ENCODE measurements at places on chromosomes 16 and 17. TPM values are rescaled to one million over a fixed set of nuclear protein-coding genes. Genes with fewer than 3 reads are reported as not detected.

GRCh38 chr16:87652799-87653198, 50.5 kb downstream of the JPH3 start:
- no peak overlapping the region for H3K4me3 ChIP-seq
- H3K4me1 ChIP-seq, result no peaks in the 10 kb centered on the region
- DNase-seq, result no peak
- H3K36me3 ChIP-seq, result no peaks in the 10 kb centered on the region
- no peak overlapping the region for H3K27ac ChIP-seq

DNA sequence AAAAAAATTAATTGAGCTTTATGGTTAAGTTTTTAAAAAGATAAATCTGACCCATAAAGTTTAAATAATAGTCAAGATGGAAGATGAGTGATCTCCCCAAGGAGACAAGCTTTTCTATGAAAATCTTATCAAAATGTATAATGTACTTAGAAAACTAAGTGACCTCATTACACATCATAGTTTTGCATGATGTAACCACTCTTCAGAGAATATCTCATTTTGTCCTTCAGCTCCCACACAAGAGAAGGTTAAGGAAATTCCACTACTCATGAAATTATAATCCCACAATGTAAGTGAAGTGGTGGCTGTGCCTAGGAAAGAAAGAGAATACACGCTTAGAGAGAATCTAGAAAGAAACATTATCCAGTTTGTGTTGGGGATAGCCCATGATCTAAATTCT, 14.3 kb downstream of the STAT3 start:
- H3K4me1 ChIP-seq, result peaks cover 5% of the 10 kb centered on the region
- H3K36me3 ChIP-seq, result peaks cover 6% of the 10 kb centered on the region
- no peak for DNase-seq
- no peak overlapping the region for H3K27ac ChIP-seq
- no peaks in the 10 kb centered on the region for H3K27me3 ChIP-seq

DNA sequence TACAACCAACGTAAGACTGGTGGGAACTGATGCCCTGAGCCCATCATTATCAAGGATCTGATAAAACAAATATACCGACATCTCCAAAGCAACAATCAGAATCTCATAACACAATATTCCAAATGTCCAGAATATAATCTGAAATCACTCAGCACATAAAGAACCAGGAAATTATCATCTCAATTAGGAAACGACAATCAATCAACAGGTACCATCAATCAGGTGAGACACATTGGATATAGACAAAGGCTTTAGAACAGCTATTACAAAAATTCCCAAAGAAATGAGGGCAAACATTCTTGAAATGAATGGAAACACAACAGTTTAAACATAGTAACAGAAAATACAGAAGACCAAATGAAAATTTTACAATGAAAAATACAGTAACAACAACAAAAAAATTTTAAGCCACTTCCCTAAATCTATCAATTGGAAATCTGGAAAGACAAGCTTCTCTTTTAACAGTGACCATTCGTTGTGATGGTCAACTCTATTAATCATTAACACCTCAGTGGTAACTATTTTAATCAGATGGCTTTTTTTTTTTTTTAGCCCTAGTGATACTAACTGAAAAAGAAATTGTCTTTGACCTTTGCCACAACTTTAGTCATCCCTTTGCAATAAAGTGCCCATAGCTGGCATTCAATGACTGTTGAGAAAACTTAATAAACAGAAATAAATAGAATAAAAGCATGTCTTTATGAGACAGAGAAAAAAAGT, 70.4 kb downstream of the USP32 start:
- no peak overlapping the region for H3K4me3 ChIP-seq
- H3K36me3 ChIP-seq, result no peaks in the 10 kb centered on the region
- H3K4me1 ChIP-seq, result no peaks in the 10 kb centered on the region
- DNase-seq, result no peak
- H3K27me3 ChIP-seq, result no peaks in the 10 kb centered on the region

DNA sequence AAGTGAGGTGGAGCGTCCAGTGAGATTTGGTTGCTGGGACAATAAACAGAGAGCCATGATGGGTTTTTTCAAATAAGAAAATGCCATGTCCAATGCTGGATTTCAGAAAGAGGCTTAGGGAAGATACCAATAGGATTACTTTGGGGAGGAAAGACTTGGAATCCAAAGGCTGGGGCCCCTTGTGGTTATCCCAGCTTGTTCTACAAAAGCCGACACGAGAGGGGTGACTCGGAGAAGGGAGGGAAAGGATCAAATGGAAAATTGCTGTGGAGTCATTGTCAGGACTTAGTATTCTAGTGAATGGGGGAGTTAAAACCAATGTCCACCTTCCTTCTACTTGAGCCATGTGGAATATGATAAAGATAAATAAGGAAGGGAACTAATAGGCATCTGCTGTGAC, 305.5 kb downstream of the SOX9 start:
- H3K4me1 ChIP-seq, result peaks cover 14% of the 10 kb centered on the region
- H3K4me3 ChIP-seq, result no peak overlapping the region
- H3K36me3 ChIP-seq, result no peaks in the 10 kb centered on the region
- H3K27ac ChIP-seq, result no peak overlapping the region
- no peaks in the 10 kb centered on the region for H3K27me3 ChIP-seq

- H3K36me3 ChIP-seq, result no peaks in the 10 kb centered on the region
- no peak overlapping the region for H3K4me3 ChIP-seq
- no peak for DNase-seq
- H3K4me1 ChIP-seq, result peaks cover 16% of the 10 kb centered on the region
Measured at GRCh38 chr17:77304051-77304745, 163.4 kb downstream of the SEC14L1 start.

- H3K36me3 ChIP-seq, result no peaks in the 10 kb centered on the region
- no peaks in the 10 kb centered on the region for H3K4me1 ChIP-seq
- H3K27ac ChIP-seq, result no peak overlapping the region
- no peak for DNase-seq
- no peak overlapping the region for H3K4me3 ChIP-seq
Measured at GRCh38 chr17:17988427-17988945, 15.8 kb downstream of the DRC3 start.

GRCh38 chr17:77684803-77685798, 273.4 kb upstream of the TNRC6C start:
- no peak overlapping the region for H3K27ac ChIP-seq
- H3K4me3 ChIP-seq, result no peak overlapping the region
- no peaks in the 10 kb centered on the region for H3K4me1 ChIP-seq
- no peaks in the 10 kb centered on the region for H3K36me3 ChIP-seq

- H3K27me3 ChIP-seq, result no peaks in the 10 kb centered on the region
- H3K27ac ChIP-seq, result peak overlapping the region; percentile 90
- H3K4me3 ChIP-seq, result no peak overlapping the region
- peaks cover 19% of the 10 kb centered on the region for H3K4me1 ChIP-seq
- DNase-seq, result no peak
Measured at GRCh38 chr17:81391293-81391935, 3.8 kb upstream of the BAHCC1 start.

- H3K4me1 ChIP-seq, result no peaks in the 10 kb centered on the region
- H3K27ac ChIP-seq, result no peak overlapping the region
- H3K36me3 ChIP-seq, result no peaks in the 10 kb centered on the region
- H3K4me3 ChIP-seq, result no peak overlapping the region
Measured at GRCh38 chr16:83723901-83724300, 83.9 kb upstream of the HSBP1 start.

Gene SRR
- total RNA-seq, result 11.0 TPM

Gene ZNRF1
- total RNA-seq, result 27.7 TPM

Gene KRT31
- not detected for total RNA-seq

Gene PCYT2
- total RNA-seq, result 71.6 TPM

Measured in colonic mucosa (tissue), 4 donors.